ENCODE measurements at places on chromosomes 1 and 21.
A peak's percentile ranks its signal among the peaks of the same experiment; 100 is the strongest.

GRCh38 chr1:69827732-69828131 lies 260.0 kb downstream of the LRRC7 start:
- H3K27ac ChIP-seq: no peak overlapping the region
- no peaks in the 10 kb centered on the region for H3K4me1 ChIP-seq
- DNase-seq: no peak

- H3K36me3 ChIP-seq: no peaks in the 10 kb centered on the region
- no peaks in the 10 kb centered on the region for H3K27me3 ChIP-seq
Observed at GRCh38 chr1:27536767-27537166, 46.8 kb upstream of the WASF2 start.

GRCh38 chr1:74245168-74245772 lies 10.1 kb downstream of the TNNI3K start:
- H3K4me3 ChIP-seq: peak overlapping the region; percentile 9
- peaks cover 3% of the 10 kb centered on the region for H3K27me3 ChIP-seq
- DNase-seq: peak; percentile 68
- H3K27ac ChIP-seq: no peak overlapping the region
- H3K4me1 ChIP-seq: no peaks in the 10 kb centered on the region

GRCh38 chr1:42998386-42998785 lies 39.7 kb upstream of the SLC2A1 start:
- no peaks in the 10 kb centered on the region for H3K36me3 ChIP-seq
- no peaks in the 10 kb centered on the region for H3K4me1 ChIP-seq
- no peak overlapping the region for H3K27ac ChIP-seq
- DNase-seq: no peak
- H3K4me3 ChIP-seq: no peak overlapping the region

- H3K27ac ChIP-seq: no peak overlapping the region
- no peak for DNase-seq
- peaks cover 2% of the 10 kb centered on the region for H3K27me3 ChIP-seq
Observed at GRCh38 chr1:229621663-229622062, 4.3 kb downstream of the TAF5L start.

- DNase-seq: no peak
- H3K27ac ChIP-seq: no peak overlapping the region
- H3K36me3 ChIP-seq: peaks cover 48% of the 10 kb centered on the region
Observed at GRCh38 chr1:37699147-37699546, 6.8 kb downstream of the CDCA8 start.

- no peaks in the 10 kb centered on the region for H3K4me1 ChIP-seq
- DNase-seq: peak; percentile 15
- no peaks in the 10 kb centered on the region for H3K27me3 ChIP-seq
- H3K4me3 ChIP-seq: no peak overlapping the region
Observed at GRCh38 chr1:119582801-119583200, 65.3 kb downstream of the ZNF697 start.

- peaks cover 8% of the 10 kb centered on the region for H3K27me3 ChIP-seq
- no peaks in the 10 kb centered on the region for H3K36me3 ChIP-seq
- H3K4me3 ChIP-seq: no peak overlapping the region
- no peak overlapping the region for H3K27ac ChIP-seq
Observed at GRCh38 chr1:69246710-69247109, 321.0 kb upstream of the LRRC7 start.

DNA sequence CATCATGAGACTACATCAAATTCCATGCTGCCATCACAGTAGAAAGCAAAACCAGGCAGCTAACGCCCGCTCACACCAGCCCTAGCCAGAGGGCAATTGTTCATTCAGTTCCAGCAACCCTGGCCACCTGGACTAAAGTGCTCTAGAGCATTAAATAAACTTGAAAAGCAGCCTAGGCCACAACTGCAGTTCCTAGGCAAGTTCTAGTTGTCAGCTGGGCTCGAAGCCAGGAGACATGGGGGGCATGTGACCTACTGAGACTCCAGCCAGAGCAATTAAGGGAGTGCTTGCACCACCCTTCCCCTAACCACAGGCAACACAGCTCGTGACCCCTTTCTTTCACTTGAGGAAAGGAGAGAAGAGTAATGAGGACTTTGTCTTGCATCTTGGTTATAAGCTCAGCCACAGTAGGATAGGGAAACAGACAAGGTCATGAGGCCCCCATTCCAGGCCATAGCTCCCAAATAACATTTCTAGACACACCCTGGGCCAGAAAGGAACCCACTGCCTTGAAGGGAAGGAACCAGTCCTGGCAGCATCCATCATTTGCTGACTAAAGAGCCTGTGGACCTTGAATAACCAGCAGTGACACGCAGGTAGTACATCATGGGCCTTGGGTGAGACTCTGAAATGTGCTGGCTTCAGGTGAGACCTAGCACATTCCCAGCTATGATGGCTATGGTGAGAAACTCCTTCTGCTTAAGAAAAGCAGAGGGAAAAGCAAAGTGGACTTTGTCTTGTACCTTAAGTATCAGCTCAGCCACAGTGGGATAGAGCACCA lies 77.0 kb downstream of the ZZZ3 start:
- H3K27ac ChIP-seq: no peak overlapping the region
- H3K27me3 ChIP-seq: no peaks in the 10 kb centered on the region
- H3K4me1 ChIP-seq: no peaks in the 10 kb centered on the region

DNA sequence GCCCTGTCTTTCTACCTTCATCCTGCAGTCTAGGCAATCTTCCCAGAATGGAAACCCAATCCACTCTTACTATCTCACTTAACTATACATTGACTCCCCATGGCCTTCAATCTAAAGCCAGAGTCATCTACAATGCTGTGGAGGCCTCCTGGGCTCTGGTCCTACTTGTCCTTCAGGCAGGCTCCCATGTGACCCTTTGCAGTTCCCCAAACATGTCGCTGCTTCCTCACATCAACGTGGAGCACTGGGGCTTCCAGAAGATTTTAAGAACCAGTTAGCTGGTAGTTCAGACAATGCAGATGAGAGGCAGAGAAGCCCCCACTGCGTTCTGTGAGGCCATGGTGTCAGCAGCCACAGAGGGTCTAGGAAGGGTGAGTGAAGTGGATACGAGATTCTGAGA lies 18.6 kb downstream of the LYPD8 start:
- H3K4me1 ChIP-seq: no peaks in the 10 kb centered on the region
- no peak for DNase-seq
- no peak overlapping the region for H3K27ac ChIP-seq
- H3K4me3 ChIP-seq: no peak overlapping the region
- no peaks in the 10 kb centered on the region for H3K36me3 ChIP-seq

Data from H1 (cell line).